A549 (cell line): ENCODE measurements at places on chromosomes 2 and 18. TPM values are rescaled to one million over a fixed set of nuclear protein-coding genes. Genes with fewer than 3 reads are reported as not detected.

DNA sequence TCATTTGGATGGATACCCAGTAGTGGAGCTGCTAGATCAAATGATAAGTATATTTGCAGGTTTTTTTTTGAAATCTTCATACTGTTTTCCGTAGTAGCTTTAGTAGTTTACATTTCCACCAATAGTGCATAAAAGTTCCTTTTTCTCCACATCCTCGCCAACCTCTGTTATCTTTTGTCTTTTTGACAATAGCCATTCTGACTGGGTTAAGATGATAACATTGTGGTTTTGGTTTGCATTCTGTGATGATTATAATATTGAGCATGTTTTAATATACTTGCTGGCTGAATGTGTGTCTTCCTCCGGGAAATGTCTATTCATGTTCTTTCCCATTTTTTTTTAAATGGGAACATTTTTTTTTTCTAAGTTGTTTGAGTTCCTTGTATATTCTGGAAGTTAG, 260.0 kb downstream of the GULP1 start:
- no peak for DNase-seq

DNA sequence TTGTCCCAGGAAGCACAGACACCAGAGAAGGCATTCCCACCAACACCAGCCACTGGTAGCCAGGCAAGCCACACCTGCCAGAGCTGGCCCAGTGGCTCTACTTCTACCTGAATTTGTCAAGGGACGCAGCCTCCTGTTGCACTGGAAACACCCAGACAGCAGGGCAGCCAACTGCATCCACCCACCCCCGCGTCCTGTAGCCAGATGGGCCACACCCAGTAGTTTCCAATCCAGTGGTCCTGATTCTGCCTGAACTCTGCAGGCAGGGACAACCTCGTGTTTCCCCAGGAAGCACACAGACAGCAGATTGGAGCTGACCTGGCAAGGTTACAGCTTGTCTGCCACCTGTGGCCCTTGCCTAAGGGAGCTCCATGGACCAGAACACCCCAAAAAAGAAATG, 18.2 kb downstream of the PFN4 start:
- DNase-seq = no peak

- DNase-seq = no peak
These were observed 102.9 kb downstream of the SPTBN1 start for GRCh38 chr2:54559006-54559445.

DNA sequence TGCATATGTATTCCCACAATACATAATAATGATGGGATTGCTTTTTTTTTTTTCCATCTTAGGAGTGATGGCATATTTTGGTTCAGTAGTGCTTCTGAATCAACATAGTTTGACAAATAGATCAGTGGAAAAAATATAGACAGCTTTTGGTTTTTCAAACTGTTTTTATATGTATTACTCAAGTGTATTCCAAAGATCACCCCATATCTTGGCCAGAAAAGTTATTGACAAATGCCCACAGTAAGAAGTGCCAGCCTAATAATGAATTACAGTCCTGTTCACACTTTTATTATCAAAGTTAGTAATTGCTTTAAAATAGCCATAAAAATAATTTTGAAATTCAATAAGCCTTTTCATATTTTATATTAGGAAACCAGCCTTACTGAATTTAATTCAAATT, 95.0 kb downstream of the TMEFF2 start:
- DNase-seq = no peak

DNA sequence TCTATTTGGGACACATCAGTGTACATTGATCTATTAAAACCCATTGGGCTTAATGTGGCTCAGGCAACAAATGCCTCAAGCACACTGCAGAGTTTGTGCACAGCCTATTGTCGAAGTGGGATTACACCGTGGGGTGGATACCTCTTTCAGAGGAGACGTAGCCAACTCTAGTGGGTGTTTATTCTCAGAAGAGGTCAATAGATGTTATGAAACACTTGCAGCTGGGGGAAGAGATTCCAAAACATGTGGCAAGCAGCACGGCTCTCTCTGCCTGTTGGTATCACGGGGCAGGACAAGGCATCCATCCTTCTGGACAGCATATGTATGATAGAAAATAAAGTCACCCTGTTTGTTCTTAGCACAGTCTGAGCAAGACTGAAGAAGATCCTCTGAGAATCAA, 121.4 kb upstream of the COPS8 start:
- DNase-seq = no peak

The CCDC102B gene
- 0.58 to 1.4 TPM (median 1.2 TPM) in 3 replicates for polyA plus RNA-seq
